ENCODE measurements at places on chromosomes 3 and 15.

- DNase-seq: no peak
Observed at GRCh38 chr15:97200161-97200560, 760.3 kb upstream of the ARRDC4 start.

- no peak for DNase-seq
Observed at GRCh38 chr3:195761123-195761566, 40.4 kb downstream of the MUC20 start.

GRCh38 chr3:194871143-194871863 is 185.6 kb downstream of the FAM43A start:
- DNase-seq: peak; percentile 82

GRCh38 chr3:18791182-18791581 is 357.1 kb upstream of the KCNH8 start:
- no peak for DNase-seq

DNA sequence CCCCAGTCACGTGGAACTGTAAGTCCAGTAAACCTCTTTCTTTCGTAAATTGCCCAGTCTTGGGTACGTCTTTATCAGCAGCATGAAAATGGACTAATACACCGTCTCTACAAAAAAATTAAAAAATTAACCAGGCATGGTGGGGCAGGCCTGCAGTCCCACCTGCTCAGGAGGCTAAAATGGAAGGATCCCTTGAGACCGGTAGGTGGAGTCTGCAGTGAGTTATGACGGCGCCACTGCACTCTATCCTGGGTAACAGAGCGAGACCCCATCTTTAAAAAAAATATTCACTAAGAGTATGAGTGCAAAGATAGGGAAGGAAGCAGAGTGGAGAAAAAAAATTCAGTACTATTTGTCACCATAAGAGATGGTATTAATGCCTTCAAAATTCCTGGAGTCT is 25.6 kb downstream of the SEC11A start:
- DNase-seq: no peak

DNA sequence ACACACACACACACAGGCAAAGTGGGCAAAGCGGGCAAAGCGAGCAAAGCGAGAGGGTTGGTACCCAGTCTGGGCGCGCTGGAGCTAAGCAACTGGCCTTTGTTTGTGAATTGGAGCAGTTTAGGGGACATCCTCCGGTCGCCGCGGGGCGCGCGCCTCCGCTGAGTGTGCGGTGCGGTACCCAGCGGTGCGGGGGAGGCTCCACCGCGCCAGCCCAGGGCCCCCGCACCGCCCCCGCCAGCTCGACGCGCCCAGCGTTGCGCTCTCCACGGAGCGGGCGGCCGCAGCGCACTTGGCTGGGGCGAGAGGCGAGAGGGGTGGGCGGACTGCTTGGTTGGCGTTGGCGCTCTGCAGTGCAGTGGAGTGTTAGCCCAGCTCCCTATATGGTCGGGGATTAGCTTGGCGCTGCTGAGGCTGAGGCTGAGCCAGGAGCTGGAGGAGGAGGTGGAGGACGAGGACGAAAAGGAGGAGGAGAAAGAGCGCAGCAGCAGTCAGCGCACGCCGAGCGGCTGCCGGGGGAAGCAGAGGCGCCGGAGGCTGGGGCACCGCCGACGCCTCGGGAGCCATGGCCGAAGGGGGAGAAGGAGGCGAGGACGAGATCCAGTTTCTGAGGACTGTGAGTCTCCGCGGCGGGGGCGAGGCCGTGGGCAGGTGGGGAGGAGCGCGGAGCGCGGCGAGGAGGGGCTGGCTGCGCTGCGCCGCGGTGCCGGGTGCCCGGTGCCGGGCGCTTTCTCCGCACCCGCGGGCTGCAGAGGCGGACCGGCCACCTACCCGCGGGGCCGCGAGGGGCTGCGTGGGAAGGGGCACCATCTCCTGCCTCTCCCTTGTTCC is at the start of gene RYR3:
Gene RYR3, plus strand, starts transcription at position 487 of the 831 bp plus-strand sequence. Its CDS starts 79 bp downstream, at position 566.
- DNase-seq: no peak

DNA sequence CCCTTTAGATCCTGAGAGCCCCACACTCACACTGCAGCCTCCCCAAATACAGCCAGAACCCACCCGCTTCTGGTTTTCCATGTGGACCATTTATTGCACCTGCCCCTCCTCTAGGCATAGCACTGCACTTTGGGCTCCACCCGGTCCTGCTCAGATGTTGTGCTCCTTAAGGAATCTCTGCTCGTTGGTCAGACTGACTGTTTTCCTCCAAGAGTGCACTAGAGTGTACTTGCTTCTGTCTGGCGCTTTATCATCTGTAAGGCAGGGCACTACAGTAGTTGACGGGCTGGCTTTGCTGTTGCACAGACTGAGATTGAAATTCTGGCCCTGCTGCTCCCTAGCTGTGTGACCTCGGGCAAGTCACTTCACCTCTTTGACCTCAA is 124.1 kb downstream of the CACNA1D start:
- DNase-seq: no peak

- DNase-seq: no peak
Observed at GRCh38 chr3:13004376-13004775, 68.9 kb downstream of the IQSEC1 start.

DNA sequence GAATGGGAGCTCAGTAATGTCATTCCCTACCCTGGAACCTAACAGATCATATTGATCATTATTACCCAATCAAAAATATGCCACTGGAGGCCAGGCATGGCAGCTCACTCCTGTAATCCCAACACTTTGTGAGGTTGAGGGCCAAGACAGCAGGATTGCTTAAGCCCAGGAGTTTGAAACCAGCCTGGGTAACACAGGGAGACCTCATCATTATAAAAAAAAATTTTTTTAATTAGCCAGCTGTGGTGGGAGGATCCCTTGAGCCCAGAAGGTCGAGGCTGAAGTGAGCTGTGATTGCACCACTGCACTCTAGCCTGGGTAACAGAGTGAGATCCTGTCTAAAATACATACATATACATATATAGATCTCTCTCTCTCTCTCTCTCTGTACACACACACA is 10.2 kb downstream of the IGDCC4 start:
- no peak for DNase-seq

DNA sequence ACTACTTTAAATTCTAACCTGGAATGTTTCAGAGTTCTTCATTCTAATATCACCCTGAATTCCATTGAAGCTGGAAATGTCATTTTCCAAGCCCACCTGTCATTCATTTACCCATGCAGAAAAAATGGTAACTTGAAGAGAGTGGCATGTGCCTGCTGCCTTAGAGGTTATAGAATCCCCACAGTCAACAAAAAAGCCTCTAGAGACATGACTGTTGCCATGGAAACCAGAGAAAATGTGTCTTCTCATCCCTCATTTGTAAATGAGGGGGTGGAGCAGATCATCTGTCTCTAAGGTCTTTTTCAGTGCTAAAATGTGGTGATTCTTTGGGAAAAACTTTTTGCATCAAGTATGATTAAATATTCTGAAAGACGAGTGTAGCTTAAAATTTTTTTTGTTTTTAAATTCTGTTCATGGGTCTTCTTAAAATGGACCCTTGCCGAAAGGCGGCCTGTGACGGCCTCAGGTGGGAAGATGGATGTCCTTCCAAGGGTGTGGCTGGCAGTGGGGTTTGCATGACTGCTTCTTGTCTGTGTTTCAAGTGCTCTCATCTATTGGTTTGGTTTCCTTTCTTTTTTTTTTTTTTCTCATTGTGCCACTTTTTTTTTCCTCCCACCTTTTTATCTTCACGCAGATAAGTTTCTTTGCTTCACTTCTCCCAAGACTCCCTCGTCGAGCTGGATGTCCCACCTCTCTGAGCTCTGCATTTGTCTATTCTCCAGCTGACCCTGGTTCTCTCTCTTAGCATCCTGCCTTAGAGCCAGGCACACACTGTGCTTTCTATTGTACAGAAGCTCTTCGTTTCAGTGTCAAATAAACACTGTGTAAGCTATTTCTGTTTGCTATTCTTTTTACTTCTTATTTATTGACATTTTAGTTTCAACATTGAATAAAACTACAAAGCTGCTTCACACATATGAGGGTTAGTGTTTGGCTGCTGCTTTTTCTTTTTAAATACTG is 23.0 kb downstream of the TPM1 start:
- no peak for DNase-seq

GRCh38 chr3:111652492-111653180 is 57.5 kb upstream of the ZBED2 start:
- no peak for DNase-seq

- DNase-seq: no peak
Observed at GRCh38 chr3:123480428-123480827, 31.5 kb upstream of the ADCY5 start.

DNA sequence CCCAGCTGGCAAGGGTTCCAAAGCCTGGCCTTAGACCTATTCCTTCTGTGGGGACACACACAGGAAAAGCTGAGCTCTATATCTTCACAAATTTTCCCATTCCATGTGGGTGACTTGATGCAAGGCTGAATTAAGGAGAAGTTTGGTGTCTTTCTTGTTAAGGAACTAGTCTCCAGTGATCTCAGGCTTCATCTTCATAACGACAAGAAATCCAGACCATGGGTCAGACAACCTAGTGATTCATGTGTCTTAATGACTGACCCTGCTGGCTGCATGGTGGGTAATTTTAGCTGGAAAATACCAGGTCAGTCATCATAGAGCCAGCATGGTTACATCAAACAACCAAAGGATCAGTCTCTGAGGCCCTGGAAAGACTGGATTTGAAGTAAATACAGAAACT is 112.7 kb upstream of the SLC4A7 start:
- peak; percentile 32 for DNase-seq

GRCh38 chr3:38170722-38171121 is 5.4 kb downstream of the OXSR1 start:
- no peak for DNase-seq

DNA sequence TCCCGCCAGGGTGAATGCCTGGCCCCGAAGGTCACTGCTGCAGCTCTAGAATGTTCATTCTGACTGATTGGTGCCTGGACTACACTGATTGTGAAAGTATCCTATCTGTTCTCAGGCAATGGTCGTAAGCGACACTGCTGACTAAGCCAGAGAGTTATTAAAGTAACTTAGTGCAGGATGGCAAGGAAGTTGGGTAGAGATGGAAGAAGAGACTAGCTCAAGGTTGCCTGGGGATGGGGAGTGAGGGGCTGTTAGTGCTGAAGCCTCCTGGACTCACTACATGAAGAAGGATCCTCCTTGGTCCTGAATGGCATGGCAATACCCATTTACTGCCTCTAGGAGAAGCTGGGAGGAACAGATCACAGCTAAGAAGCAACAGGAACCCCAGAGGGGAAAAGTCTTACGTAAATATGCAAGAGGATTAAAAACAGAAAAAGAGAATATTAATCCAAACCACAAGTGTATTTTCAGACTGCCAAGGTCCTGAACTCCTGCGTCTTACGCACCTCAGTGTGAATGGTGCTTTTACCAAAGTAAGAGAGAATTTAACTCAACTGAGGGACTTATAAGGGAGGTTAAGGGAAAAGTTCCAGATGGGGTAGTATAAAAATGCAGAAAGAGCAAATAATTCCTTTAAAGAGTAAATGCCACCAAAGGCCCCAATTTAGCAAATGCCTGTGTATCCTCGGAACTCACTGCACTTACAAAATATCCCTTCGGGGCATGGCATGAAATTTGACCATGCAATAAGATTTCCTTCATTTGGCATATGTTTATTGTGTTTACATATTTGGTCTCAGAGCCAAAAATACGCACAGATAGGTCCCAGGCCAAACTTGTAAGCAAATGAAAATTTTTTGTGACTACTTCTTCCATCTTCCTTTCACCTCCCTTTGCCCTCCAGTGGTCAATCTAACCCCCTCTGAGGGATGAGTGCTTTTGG is 64.0 kb upstream of the DGKG start:
- DNase-seq: peak; percentile 86

DNA sequence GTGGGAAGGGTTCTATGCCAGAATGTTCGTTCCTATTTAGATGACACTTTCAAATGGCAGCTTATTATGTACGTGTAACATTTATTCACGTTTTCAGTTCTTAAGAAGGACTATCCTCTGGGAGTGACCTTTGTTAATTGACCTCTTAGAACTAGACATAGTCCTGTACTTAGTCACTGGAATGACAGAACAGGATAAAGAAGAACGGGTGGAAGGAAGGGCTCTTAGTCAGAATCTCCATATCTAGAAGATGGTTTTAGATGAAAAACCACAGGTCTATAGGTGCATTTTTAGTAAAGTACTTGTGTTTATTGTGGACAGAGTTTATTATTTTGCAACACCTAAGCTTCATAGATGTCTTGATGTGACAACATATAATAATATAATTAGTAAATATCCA is 6.5 kb downstream of the METTL6 start:
- peak; percentile 70 for DNase-seq

- DNase-seq: no peak
Observed at GRCh38 chr15:93608643-93609148, 519.7 kb upstream of the RGMA start.

GRCh38 chr3:133606342-133606741 is 32.9 kb downstream of the CDV3 start:
- no peak for DNase-seq

- peak; percentile 57 for DNase-seq
Observed at GRCh38 chr3:42117175-42118008, 26.2 kb downstream of the TRAK1 start.

DNA sequence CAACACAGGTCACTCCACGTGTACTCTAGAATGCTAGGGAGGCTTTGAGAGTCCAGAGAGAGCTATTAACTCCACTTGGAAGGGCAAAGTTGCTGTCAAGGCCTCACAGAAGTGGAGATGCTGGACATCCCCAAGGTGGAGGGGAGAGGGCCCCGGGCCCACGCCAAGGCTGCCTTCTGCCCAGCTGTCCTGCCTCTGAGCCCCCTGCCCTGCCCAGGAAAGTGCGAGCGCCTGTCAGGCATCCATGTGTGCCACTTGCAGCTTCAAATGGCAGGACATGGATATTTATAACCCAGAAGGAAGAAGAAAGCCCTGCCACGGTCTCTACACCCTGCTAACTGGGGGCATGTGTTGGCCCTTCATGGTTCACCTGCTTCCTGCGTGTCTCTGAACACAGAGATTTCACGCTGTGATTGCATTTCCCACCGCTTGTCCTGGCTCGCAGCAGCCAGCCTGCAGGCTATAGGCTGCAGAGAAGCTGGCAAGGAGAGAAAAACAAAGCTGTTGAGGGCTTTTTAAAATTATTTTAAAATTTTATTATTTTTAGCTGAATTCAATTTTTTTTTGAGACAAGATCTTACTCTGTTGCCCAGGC is 17.0 kb downstream of the ANKDD1A start:
- DNase-seq: no peak

DNA sequence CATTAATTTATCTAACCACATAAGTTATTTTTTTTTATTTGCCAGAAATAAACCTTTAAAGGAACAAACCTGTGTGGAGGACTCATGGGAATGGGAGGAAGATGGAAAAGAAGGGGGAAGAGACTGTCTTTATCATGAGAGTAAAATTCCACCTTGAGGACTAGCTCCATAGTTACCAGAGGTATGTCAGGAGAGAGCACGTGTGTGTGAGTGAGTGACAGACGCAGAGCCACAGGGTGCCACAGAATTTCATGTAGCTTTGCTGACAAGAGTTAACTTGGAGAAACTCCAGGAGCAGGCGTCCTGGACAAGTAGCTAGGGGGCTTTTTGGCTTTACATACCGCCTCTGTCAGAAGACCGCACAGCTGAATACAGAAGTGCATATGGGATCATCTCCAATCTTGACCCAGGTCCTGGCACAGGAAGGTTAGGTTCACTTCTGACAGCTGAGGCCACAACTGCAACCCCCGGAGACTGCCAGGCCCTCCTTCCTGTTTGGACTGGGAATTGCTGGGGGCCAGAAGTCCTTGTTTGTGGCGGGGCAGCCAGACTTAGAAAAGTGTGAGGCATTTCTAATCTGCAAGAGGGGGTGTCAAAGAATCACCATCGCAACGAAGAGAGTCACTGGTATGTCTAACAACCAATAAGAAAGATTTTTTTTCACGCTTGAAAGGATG is 197.8 kb upstream of the TPM1 start:
- DNase-seq: no peak

- DNase-seq: no peak
Observed at GRCh38 chr3:58609990-58610389, 32.8 kb upstream of the FAM107A start.

All from HCEC 1CT (cell line).